IMR-90 (cell line): ENCODE measurements at places on chromosomes 16 and 17. TPM values are rescaled to one million over a fixed set of nuclear protein-coding genes. Genes with fewer than 3 reads are reported as not detected.

The KRT31 gene
- not detected in 2 replicates for total RNA-seq

The SLC16A6 gene
- 0.54 and 0.83 TPM in 2 replicates for total RNA-seq

The TNRC6C gene
- total RNA-seq, result 2.7 and 3.6 TPM in 2 replicates

The CCL4L2 gene
- not detected in 2 replicates for total RNA-seq

The TPSG1 gene
- not detected in 2 replicates for total RNA-seq

The HIGD1B gene
- not detected in 2 replicates for total RNA-seq

The SDR42E1 gene
- total RNA-seq, result 0.28 and 0.72 TPM in 2 replicates

The PRSS21 gene
- not detected in 2 replicates for total RNA-seq

The HBA1 gene
- total RNA-seq, result not detected in 2 replicates

The FXR2 gene
- 38.6 and 39.1 TPM in 2 replicates for total RNA-seq

The FBXW10 gene
- not detected in 2 replicates for total RNA-seq

DNA sequence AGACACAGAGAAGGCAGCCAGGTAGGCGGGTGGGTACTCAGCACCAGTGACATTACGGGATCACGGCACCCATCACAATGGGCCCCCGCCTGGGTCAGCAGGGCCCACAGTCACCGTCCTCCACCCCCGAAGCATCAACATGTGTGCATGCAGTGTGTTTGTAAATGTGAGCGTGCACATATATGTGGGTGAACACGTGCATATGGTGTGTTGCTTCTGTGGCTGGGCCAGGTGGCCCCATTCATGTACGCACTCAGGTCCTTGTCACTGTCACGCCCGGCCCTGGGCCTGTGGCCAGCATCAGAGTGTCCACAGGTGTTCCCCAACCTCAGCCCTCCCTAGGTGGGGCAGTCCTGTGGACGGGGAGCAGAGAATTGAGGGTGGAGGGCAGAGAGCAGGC lies 37.1 kb downstream of the TNFRSF13B start:
- DNase-seq, result no peak

GRCh38 chr17:38916771-38917170 lies 8.6 kb upstream of the LASP1NB start:
- DNase-seq, result no peak

DNA sequence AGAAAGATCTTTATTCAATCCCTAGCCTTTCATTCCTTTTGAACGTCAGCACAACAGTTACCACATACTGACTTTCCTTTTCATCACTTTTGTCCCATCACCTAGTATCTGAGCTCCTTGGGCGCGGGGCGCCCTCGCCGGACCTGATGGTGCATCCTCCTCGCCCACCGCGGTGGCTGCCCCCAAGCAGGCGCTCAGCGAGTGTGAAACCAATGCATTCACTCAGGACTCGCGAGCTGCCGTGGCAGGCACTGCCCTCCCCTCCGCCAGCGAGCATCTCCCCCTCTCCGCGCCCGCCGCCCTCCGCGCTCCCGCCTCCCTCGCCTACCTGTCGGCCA lies 756 bp downstream of the KLHL11 start:
- no peak for DNase-seq

- DNase-seq, result no peak
Observed at GRCh38 chr16:49754495-49755312, 101.2 kb downstream of the ZNF423 start.

- DNase-seq, result no peak
Observed at GRCh38 chr16:29815032-29815721, 775 bp upstream of the PAGR1 start.

GRCh38 chr16:35752012-35752772 lies 2292.8 kb downstream of the TP53TG3F start:
- no peak for DNase-seq

DNA sequence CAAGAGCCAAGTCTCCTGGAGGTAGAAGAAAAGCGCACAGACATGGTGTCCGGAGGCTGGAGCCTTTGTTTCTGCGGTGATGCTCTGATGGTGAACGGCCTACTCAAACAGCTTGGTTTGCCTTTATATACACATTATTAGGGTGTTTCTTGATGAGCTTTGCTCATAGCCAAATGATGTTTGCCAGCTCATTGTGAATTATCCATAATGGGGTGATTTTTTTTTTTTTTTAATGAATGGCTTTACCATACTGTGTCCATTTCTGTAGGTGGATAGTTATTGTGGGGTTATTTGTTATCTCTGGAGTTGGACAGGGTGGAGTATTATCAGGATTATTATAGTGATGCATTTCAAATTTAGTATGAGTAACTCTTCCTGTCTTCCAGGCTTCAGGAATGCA lies at the start of gene KRT27:
Gene KRT27, minus strand, starts transcription at position 101 of the 400 bp plus-strand sequence. Its CDS starts 57 bp downstream, at position 44.
- no peak for DNase-seq

- no peak for DNase-seq
Observed at GRCh38 chr16:88974080-88974915, 2.7 kb downstream of the CBFA2T3 start.

GRCh38 chr16:27164352-27164751 lies 39.0 kb upstream of the KDM8 start:
- no peak for DNase-seq

DNA sequence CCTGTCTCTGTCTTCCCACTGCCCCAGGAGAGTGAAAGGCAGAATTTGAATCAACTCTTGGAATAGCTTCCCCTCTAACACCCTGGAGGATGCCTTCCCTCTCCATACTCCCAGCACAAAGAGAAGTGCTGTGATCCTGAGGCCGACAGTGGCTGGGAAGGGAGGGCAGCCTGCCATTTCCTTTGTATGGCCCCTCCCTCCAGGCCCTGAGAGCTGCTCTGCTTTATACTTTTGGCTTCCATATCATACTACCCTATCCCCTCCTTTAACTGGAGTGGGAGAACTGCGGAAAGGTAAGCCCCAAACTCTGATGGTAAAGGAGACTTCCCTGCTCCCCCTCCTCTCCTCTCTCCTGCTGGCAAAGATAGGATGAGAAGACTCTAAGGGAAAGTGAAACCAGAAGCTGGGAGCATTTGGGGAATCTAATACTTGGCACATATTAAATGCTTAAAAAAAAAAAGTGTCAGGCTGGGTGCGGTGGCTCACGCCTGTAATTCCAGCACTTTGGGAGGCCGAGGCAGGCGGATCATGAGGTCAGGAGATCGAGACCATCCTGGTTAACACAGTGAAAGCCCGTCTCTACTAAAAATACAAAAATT lies 4.1 kb upstream of the MED24 start:
- peak; percentile 46 for DNase-seq

- no peak for DNase-seq
Observed at GRCh38 chr16:58958749-58959148, 224.6 kb upstream of the GOT2 start.

DNA sequence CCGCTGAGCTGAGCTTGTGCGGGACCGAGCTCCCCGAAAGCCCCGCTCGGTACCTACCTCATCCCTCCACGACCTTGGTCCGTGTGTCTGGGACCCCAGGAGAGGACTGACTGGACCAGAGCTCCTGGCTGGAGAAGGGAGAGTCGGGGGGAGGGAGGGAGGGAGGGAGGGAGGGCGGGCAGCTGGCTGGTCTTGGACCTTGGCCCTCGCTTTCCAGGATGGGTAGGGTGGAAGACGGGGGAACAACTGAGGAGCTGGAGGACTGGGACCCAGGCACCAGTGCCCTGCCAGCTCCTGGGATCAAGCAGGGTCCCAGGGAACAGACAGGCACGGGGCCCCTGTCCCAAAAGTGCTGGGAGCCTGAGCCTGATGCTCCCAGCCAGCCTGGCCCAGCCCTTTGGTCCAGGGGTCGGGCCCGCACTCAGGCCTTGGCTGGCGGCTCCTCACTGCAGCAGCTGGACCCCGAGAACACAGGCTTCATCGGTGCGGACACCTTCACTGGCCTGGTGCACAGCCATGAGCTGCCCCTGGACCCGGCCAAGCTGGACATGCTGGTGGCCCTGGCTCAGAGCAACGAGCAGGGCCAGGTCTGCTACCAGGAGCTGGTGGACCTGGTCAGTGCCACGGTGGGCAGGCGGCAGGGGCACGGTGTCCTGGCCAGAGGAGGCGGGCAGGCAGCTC lies 553 bp downstream of the RHBDL1 start:
- DNase-seq, result no peak

GRCh38 chr17:53924530-53925455 lies 102.1 kb downstream of the KIF2B start:
- DNase-seq, result no peak

DNA sequence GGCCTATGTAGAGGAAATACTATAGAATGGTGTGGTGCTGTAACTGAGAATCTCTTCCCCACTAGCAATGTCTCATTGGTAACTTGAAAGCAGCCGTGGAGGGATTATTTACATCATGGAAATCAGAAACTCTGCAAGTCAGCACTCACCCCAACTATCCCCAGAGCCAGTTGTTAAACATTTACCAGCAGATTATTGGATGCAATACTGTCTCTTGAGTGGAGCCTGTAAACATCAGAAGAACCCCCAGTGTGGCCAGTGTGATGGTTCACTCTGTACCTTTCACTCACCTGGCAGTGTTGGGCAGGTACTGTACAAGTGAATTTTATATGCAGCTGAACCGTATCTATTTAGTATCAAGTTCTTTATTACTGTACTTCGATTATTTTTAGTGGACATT lies 299.8 kb upstream of the SALL1 start:
- DNase-seq, result no peak

- no peak for DNase-seq
Observed at GRCh38 chr16:49411121-49411970, 37.7 kb downstream of the C16orf78 start.

GRCh38 chr17:16013943-16014407 lies 14.4 kb downstream of the TTC19 start:
- DNase-seq, result peak; percentile 91

- DNase-seq, result no peak
Observed at GRCh38 chr16:8919089-8919933, 37.2 kb downstream of the LITAFD start.

GRCh38 chr16:1887711-1888354 lies 15.9 kb upstream of the MEIOB start:
- DNase-seq, result no peak

GRCh38 chr16:3243882-3244281 lies 8.9 kb upstream of the ZNF200 start:
- no peak for DNase-seq

DNA sequence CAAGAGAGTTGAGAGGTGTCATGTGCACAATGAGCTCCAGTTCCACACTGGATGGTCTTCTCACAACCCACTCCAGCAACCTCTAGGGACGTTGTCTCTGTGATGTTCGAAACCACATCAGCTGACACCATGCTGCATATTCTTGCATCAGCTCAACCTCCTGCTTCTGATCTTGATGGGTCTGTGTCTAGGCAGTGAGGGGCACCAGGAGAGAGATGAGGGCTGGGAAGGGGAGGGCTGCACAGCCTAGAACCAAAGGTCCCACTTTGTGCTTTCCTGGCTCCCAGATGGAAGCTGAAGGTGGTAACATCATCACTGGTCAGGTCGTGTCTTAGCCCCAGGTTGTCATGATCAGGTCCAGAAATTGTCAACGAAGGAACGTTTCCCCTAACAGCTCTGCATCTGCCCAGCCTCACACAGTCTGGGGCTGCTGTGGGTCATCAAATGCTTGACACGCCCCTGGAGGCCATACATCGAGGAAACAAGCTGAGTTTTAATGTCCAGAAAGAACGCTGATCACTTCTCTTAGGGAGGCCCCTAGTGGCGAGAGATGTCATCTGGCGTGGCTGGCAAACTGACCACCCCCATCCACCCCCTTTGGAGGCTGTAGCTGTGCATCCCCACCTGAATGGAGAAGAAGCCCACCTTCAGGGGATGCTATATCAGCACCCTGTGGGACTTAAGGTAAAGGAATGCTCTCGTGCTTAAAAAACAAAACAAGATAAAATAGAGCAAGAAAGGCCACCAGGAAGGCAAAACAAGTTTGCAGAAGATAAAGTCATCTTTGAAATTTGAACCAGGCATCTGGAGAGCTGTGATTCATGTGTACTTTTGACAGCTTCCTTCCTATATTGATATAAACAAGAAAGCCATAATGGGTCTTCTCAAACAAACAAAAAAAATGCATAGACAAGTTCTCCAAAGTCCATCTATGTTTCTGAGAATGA lies 58.3 kb downstream of the WIPI1 start:
- DNase-seq, result peak; percentile 81

GRCh38 chr17:55155856-55156560 lies 108.8 kb upstream of the HLF start:
- no peak for DNase-seq

DNA sequence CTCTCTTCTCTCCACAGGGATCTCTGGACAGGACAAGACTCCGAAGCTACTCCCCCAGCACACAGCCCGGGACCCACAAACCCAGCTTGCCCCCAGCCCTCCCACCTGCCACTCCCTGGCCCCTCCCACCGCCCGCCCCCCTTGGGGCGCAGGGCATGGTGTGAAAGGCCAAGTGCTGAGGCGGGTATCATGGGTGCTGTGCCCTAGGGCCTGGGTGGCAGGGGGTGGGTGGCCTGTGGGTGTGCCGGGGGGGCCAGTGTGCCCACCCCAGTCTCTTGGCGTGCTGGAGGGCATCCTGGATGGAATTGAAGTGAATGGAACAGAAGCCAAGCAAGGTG lies 11.4 kb downstream of the THRA start:
- DNase-seq, result no peak

- peak; percentile 8 for DNase-seq
Observed at GRCh38 chr17:14201021-14201987, 35.4 kb downstream of the CDRT15 start.

DNA sequence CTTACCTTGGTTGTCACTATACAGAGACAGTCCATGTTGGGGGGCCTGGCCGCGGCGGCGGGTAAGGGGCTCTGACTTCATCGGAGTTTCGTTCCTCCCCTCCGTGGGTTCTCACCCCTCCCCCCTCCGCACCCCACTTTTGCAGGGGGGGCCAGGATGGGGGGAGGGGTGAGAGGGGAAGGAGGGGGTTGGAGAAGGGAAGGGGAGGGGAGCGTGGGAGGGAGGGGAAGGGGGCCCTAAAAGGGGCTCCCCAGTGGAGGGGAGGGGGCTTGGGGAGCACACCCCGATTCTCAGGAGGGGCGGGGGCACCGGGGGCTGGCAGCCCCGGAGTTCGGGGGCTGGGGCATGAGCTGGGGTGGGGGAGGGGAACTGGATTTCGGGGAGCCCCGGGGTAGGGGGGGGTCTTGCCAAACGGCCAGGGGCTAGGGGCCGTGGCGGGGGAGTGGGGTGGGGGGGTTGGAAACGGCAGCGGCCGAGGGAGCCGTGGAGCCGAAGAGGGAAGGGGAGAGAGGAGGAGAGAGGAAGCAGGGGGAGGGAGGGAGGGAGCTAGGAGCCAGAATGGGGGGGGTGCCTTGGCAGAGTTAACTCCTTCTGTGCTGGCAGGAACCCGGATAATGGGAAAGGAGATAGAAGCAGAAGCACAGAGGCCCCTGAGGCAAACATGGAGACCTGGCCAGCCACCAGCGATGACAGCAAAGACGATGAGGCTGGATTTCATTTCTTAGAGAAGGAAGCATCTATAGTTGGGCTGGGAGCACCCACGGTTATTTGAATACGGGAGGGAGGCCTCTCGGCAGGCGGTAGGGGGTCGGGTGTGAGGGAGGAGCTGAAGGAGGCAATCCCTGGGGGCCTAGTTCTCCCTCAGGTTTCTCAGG lies 2.3 kb downstream of the DLG4 start:
- peak; percentile 71 for DNase-seq

- DNase-seq, result no peak
Observed at GRCh38 chr16:81432937-81433557, 11.6 kb upstream of the CMIP start.
